Foreskin melanocyte (primary cell): ENCODE measurements at places on chromosomes 2 and 18.

- no peak for DNase-seq
Measured at GRCh38 chr2:98781822-98782221, 50.9 kb upstream of the MGAT4A start.

DNA sequence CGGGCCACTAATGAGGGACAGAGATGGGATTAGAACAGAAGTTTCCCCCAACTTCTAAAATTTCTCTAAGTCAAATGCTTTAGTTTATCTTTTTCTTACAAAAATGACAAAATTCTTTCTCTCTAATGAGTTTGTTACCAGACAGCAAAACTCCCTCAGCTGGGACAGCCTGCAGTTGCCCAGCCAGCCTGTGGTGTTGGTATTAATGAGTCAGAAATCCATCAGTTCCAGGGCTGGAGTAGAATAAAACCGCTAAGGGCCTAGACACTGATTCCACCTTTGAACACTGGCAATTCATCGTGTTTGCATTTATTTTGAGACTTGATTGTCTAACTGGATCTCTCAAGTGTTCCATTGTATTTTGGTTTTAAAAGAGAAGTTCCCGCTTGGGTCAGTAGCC lies 38.3 kb upstream of the SMAD2 start:
- DNase-seq: no peak

DNA sequence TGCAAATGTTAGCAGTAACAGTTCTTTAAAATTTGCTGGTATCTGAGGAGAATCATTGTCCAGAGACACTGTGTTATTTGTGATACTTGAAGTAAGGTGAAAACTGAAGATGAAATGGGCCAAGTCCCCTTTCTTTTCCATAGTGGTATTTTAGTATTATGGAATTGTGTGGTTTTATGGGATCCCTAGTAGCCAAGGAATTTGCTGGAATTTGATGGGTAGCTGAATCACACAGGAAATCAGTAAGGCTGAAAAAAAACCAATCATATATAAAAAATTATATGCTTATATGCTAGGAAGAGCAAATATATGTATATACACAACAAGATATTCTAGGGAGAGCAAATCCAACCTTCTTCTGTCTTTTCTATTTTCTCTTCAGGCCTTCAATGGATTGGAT lies 54.2 kb upstream of the TACR1 start:
- no peak for DNase-seq

GRCh38 chr18:63258749-63259566 lies 60.6 kb downstream of the BCL2 start:
- DNase-seq: peak; percentile 64

- DNase-seq: peak; percentile 93
Measured at GRCh38 chr2:226869371-226869770, 33.5 kb downstream of the RHBDD1 start.

- DNase-seq: no peak
Measured at GRCh38 chr18:25455646-25456045, 103.7 kb upstream of the ZNF521 start.

DNA sequence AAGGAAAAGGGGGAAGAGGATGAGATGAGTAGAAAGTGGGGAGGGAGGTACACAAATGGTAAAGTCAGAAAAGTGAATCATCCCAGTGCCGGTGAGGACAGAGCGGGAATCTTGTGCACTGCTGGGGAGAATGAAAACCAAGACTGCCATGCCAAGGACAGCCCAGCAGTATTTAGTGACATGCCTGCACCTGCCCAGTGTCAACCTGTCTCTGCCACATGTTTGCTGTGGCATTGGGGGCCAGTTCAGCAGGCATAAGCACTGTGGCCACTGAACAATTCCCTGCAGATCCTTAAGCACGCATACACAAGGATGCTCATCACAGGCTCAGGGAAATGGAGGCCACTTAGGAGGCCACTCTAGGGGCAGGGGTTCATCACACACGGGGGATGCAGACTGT lies 5.2 kb upstream of the KCNK3 start:
- DNase-seq: no peak

DNA sequence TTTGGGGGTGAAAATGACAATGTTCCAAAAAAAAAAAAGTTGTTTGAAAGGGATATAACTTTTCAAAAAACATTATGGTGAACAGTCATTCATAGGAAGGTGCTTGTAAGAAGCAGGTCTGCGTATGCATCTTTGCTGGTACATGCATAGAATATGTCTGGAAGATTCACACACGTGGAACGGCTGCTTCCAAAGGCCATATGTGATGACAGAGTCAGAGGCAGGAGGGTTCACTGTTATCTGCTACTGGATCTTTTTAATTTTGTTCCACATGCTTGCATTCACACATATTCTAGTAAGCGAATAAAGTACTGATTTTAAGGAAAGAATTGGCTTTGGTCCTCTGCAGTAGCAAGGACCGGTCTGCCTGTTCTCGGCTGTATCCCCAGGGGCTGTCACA lies 193.4 kb downstream of the SMAD7 start:
- DNase-seq: no peak

GRCh38 chr2:120938045-120938771 lies 202.5 kb downstream of the GLI2 start:
- no peak for DNase-seq

GRCh38 chr18:61797696-61798590 lies 94.9 kb downstream of the RNF152 start:
- DNase-seq: no peak

GRCh38 chr2:30231996-30232800 lies 864 bp downstream of the LBH start:
- DNase-seq: peak; percentile 26

- peak; percentile 93 for DNase-seq
Measured at GRCh38 chr18:3595369-3596273, 145.6 kb downstream of the TGIF1 start.

DNA sequence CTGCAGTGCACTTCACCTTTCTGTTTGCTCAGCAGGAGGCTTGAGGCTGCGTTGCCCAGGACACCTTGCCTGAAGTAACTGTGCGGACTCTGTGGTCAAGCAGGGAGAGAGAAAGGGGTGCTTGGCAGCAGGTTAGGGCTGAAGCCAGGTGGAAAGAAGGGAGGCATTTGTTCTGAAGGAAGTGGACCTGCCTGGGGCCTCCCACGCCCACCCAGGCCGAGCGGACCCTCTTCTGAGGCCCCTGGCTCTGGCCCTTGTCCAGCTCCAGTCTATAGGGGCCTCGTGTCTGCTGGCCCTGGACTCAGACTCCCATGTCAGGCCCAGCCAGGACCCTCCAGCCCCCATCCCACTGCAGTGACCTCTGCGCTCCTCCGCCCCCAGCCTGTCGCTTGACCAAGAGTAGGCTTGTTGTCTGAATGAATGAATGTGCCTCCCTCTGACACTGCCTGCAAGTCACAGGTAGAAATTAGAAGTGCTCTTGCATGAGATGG lies 2.5 kb downstream of the SNED1 start:
- no peak for DNase-seq

DNA sequence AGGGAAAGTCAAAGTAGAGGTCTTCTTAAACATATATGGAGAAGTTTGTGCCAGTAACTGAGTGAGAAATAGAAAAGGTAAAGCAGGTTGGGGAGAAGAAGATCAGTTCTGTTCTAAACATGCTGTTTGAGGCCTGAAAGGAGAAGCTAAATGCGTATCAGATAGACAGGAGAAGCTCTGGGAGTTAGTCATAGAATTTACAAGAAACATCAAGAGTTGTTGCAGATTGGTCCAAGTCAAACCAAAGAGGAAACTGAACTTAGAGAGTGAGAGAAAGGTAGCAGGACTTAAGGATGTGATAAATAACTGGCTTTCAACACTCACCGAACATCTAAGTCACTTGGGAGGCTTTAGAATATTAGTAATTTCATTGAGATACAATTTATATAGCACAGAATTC lies 29.2 kb upstream of the CERS6 start:
- no peak for DNase-seq

GRCh38 chr18:3401669-3402620 lies 48.0 kb upstream of the TGIF1 start:
- no peak for DNase-seq

DNA sequence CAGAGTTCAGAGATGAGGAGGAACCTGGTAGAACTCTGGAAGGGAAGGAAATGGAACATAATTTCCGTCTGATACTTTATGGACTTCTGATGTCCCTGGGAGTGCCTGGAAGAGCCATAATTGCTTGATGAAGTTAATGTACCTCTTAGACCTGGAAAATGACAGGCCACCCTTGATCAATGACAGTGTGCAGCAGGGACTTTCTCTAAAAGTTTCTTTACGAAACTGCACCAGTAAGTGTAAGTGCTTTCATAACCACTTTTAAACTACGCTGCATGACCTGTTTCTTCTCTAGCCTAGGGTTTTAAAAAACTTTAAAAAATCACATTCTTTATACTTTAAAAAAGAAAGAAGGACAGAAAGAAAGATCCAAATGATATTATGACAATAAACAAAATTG lies 164.5 kb downstream of the LPIN1 start:
- DNase-seq: no peak

DNA sequence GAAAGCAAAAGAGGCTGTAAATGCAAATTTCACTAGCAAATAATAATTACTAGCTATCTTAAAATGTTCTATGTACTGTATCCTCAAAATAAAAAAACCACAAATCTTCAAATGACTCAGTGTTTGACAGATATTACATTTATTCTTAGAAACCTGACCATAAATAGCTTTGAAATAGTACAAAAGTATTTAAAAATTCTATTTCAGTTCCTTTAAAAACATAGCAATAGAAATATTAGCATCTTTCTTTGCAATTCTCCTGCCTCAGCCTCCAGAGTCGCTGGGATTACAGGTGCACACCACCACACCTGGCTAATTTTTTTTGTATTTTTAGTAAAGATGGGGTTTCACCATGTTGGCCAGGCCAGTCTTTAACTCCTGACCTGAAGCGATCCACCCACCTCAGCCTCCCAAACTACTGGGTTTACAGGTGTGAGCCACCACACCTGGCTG lies 50.6 kb downstream of the MSH6 start:
- no peak for DNase-seq

DNA sequence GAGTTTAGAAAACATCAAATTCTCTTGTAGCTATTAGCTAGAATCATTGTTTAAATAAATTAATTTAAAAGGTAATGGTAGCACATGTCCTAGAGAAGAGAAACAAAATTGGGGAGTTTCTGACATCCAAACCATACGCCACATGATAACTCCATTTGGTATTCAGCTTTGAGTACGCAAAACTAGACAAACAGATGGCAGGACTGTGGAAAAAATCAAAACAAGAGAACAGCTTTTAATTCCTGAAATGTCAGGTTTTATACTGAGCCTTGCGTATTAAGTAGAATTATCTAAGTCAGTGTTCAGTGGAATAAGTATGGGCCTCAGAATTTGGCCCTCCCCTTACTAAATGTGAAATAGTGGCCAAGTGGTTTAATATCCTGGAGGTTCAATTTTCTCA lies 82.4 kb upstream of the PDE1A start:
- no peak for DNase-seq

DNA sequence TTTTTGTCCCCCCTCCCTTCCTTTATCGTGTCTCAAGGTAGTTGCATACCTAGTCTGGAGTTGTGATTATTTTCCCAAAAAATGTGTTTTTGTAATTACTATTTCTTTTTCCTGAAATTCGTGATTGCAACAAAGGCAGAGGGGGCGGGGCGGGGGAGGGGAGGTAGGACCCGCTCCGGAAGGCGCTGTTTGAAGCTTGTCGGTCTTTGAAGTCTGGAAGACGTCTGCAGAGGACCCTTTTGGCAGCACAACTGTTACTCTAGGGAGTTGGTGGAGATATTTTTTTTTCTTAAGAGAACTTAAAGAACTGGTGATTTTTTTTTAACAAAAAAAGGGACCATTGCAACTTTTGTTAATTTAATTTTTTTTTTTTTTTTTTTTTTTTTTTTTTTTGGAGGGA lies 2.1 kb downstream of the SOX11 start:
- DNase-seq: no peak

GRCh38 chr2:10378189-10378588 lies 69.9 kb downstream of the ODC1 start:
- no peak for DNase-seq

GRCh38 chr2:12435430-12436222 lies 281.1 kb upstream of the TRIB2 start:
- DNase-seq: no peak

- no peak for DNase-seq
Measured at GRCh38 chr2:105795575-105795934, 50.8 kb downstream of the NCK2 start.

- no peak for DNase-seq
Measured at GRCh38 chr2:9824441-9824840, 18.8 kb upstream of the TAF1B start.

DNA sequence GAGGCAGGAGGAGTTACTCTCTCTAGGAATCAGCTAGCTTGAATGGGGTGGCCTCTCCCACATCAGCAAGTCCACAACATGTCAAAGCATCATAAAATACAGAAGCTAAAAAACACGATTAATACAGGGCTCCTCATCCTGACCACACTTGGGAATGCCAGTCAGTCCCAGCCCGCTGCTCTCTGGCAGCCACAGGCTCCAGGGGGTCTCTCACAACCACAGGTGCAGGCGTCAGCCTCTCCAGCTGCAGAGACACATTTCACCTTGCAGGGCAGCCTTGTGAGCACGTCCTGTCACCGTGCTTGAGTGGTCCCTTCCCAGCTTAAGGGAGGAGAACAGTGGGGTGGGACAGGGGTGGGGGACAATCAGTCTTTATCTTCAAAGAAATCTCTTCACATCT lies 137.4 kb upstream of the SH3BP4 start:
- DNase-seq: no peak

- no peak for DNase-seq
Measured at GRCh38 chr2:147006736-147007141, 838.1 kb upstream of the ACVR2A start.

DNA sequence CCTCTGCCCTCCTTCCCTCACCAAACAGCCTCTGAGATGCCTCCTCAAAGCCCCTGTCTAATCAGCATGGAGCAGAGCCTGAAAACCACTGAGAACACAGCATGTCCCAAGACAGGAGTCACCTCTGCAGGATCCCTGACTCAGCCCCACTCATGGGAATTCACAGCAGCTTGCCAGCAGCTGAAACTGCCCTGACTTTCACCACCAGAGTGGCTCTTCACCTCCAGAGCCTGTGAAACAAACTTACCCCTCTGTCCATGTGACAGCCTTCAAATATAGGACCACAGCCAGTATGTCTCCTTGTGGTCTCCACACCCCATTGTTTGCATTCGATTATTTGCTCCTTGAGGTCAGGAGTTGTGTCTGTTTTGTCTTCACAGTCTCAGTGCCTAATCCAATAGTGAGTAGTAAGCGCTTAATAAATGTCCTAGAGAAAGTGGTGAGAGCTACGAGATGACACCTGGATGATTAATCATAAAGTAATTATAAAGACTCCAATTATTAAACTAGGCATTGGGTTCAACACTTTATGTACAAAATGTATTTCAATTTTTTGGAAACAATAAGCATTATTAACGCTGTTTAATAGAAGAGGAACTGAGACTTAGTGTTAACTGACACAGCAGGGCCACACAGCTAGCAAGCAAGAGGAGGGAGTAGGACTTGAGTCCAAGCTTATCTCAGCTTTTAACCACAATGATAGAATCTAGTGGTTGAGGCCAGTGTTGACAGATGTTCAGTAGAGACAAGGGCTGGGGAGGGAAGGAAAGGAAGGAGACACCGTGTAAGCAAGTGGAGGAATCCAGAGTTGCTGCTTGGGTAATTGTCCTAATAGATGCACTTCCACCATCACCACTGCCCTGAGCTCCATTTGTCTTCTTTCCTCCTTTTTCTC lies 358.7 kb upstream of the TNP1 start:
- no peak for DNase-seq

GRCh38 chr2:216689397-216689796 lies 6.0 kb downstream of the IGFBP5 start:
- no peak for DNase-seq

GRCh38 chr18:3084206-3084605 lies 71.3 kb upstream of the LPIN2 start:
- DNase-seq: no peak

- no peak for DNase-seq
Measured at GRCh38 chr2:17962876-17963275, 84.4 kb downstream of the KCNS3 start.

- no peak for DNase-seq
Measured at GRCh38 chr18:51370996-51371395, 173.5 kb upstream of the MEX3C start.
